ENCODE measurements at places on chromosomes 2 and 18. TPM values are rescaled to one million over a fixed set of nuclear protein-coding genes. Genes with fewer than 3 reads are reported as not detected.

The OTOS gene
- total RNA-seq: not detected

The COL4A4 gene
- 1.7 TPM for total RNA-seq

The IL36RN gene
- not detected for total RNA-seq

The DUSP19 gene
- total RNA-seq: 1.8 TPM

DNA sequence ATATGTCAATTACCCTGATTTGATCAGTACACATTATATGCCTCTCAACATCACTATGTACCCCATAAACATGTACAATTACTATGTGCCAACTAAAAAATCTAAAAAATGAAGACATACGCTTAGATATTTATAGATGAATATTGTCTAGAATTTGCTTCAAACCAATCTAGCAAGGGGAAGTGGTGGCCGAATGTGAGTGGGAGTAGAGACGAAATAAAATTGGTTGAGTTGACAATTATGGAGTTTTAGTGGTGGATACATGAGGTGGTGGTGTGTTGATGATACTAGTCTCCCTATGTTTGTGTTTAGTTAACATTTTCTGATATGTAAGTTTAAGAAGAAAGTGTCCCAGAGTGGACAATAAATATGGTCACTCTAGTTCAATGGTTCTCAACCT, 49.0 kb downstream of the SDC1 start:
- no peak overlapping the region for H3K4me3 ChIP-seq
- peaks cover 21% of the 10 kb centered on the region for H3K4me1 ChIP-seq
- no peak overlapping the region for H3K27ac ChIP-seq
- H3K36me3 ChIP-seq: no peaks in the 10 kb centered on the region
- H3K27me3 ChIP-seq: no peaks in the 10 kb centered on the region

DNA sequence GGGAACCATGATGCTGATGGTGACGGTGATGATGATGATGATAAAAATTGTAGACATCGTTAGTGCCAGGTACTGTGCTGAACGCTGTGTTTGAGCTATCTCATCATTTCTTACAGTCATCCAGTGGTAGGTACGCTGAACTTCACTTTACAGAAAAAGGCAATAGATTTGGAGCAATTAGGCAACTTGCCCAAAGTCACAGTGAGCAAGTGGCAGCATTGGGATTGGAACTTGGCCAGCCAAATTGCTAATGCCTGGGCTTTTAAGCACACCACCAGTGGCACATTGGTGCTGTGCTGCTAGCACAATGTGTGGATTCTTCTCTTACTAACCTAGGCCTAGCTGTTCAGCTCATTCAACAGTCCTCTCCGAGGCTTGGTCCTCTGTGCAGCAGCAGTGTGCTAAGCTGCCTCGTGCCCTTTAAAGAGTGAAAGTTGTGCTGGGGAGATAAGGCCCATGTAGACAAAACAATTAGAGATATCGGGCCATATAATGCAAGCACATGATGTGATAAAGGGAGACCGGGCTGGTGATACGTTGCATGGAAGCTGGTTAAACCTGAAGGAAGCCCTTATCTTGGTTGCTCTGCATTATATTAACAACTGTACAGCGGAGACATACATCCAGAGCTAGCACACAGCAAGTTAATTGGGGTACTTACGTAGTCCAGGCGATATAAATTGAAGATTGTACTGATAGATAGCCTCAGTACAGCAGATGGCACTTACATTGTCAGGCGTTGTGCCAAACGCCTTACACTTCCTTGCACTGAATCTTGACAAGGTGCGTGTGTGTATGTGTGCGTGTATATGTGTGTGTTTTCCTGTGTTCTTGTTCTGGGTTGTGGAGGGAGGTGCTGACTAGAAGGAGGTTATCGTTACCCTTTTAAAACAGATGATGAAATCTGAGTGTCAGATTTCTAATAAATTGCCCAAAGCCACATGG, 28.4 kb downstream of the HK2 start:
- H3K4me1 ChIP-seq: peaks cover 6% of the 10 kb centered on the region
- no peak overlapping the region for H3K4me3 ChIP-seq
- H3K27me3 ChIP-seq: no peaks in the 10 kb centered on the region
- DNase-seq: peak; percentile 54
- H3K36me3 ChIP-seq: no peaks in the 10 kb centered on the region

GRCh38 chr18:49581371-49581770, 19.5 kb downstream of the LIPG start:
- peaks cover 12% of the 10 kb centered on the region for H3K4me1 ChIP-seq
- H3K27ac ChIP-seq: no peak overlapping the region
- H3K4me3 ChIP-seq: no peak overlapping the region
- H3K36me3 ChIP-seq: no peaks in the 10 kb centered on the region
- no peaks in the 10 kb centered on the region for H3K27me3 ChIP-seq
- DNase-seq: no peak

DNA sequence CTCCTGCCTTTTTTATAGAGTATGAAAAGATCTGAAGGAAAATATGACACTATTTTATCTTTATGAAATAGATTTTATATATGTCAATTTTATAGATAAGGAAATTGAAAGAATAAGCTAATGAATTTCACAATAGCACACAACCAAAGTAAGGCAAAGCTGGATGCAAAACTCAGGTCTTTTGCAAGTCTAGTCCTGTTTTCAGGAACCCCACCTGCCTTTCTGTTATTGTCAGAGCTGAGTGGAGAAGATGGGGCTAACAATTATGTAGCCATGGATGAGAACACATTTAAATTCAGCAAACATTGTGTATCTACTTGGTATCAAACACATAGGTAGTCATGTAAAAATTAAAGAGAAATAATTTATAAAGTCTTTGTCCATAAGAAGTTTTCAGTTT, 161.5 kb upstream of the ZEB2 start:
- DNase-seq: no peak
- no peak overlapping the region for H3K4me3 ChIP-seq
- no peaks in the 10 kb centered on the region for H3K27me3 ChIP-seq

- H3K36me3 ChIP-seq: no peaks in the 10 kb centered on the region
- H3K27me3 ChIP-seq: no peaks in the 10 kb centered on the region
- H3K4me3 ChIP-seq: no peak overlapping the region
These were observed 23.7 kb downstream of the METTL8 start for GRCh38 chr2:171410101-171410500.

- no peak overlapping the region for H3K4me3 ChIP-seq
- peaks cover 32% of the 10 kb centered on the region for H3K27me3 ChIP-seq
- no peak overlapping the region for H3K27ac ChIP-seq
- H3K4me1 ChIP-seq: no peaks in the 10 kb centered on the region
- DNase-seq: no peak
These were observed 19.3 kb upstream of the POU3F3 start for GRCh38 chr2:104834431-104835153.

DNA sequence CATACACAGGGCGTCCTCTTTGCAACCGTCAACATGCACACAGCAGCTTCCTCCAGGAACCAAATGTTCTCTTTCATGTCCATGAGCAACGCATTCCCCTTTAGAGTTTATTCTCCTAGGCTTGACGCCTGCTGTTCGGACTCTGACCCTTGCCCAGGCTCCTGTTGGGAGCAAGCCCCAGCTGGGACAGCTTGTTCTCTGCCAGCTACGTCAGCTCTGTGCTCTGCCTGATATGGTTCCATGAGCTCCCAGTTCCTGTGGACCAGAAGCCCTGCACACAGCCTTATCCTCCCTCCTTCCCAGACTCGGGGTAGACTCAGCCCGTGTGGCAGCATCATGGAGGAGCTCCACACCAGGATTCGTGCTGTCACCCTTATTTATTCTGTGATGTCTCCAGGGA, 253.1 kb upstream of the PXDN start:
- H3K36me3 ChIP-seq: no peaks in the 10 kb centered on the region
- no peaks in the 10 kb centered on the region for H3K4me1 ChIP-seq
- no peak overlapping the region for H3K4me3 ChIP-seq
- no peak overlapping the region for H3K27ac ChIP-seq
